ENCODE measurements at places on chromosomes 13 and 19.

DNA sequence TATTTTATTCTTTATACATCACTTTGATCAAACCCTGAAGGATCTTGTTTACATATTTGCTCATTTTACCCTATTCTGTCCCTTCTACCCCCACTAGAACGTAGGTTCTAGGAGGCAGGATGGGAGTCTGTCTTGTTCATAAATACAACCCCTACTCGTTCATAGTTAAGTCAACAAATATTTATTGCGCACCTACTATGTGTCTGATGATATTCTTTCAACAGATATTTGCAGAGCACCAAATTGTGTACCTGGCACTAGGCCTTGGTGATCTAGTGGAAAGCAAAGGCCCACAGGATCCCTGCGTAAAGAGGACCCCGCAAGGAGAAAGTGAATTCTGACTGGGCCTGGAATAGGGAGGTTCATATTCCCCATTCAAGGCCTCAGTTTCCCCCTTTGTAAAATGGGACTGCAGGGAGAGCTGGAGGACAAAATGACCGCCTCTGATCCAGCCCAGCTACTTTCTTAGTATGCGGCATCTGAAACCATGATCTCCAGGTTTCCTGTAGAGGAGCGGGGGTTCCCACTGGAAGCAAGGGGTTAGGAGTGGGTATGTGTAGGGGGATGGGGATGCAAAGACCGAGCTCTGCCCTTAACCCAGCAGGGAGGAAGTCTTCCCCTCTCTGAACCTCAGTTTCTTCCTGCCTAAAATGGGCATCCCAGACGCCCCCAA is 534 bp upstream of the GEMIN7 start:
- DNase-seq = no peak

- DNase-seq = peak; percentile 46
Measured at GRCh38 chr19:11699931-11700794, 38.6 kb downstream of the ZNF823 start.

DNA sequence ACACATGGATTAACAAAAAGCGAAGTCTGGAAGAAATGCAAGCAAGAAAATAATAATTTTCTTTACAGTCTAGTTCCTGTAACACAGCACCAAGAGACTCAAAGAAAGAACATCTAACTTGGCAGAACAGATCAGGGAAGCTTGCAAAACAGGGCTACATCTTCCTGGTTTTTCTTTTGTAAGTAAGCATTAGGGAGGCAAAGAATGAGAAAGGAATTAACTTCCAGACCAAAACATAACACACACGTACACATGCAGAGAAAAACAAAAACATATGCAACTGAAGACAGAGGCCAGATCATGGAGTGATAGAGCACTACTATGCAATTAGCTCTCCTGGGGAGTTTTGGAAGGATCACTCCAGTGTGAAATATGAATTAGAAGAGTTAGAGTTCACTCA is 120.5 kb downstream of the DIAPH3 start:
- DNase-seq = no peak

- no peak for DNase-seq
Measured at GRCh38 chr13:97256343-97256783, 34.2 kb downstream of the MBNL2 start.

GRCh38 chr13:63910511-63910910 is 2494.9 kb upstream of the PCDH20 start:
- DNase-seq = no peak

DNA sequence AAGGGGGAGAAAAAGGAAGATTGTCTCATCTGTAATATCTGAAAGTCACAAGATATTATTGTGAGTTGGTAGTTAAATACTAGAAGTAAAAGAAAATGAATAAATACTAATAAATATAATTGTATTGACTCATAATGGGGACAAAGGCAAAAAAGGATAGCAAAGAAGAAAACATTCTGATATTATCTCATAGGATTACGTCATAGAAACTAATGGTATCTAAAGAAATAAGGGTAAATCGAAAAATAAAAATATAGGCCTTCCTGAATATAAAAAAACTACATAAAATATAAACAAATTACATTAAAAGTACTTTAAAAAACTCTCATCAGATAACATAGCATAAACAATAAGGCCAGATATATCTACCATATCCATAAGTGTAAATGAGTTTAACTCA is 38.6 kb upstream of the TDRD3 start:
- DNase-seq = no peak

GRCh38 chr13:49996161-49996915 is 504 bp upstream of the TRIM13 start:
- peak; percentile 94 for DNase-seq

DNA sequence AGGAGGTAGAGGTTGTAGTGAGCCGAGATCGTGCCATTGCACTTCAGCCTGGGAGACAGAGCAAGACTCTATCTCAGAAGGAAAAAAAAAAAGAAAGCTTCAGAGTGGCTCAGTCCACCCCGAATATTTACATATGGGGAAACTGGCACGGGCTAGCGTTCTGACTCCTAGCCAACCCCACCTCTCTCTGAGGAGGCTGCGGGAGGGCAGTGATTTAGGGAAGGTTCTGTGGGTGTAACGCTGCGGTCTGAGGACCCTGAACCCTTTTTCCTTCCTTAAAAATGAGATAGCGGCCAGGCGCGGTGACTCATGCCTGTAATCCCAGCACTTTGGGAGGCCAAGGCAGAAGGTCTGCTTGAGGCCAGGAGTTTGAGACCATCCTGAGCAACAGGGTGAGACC is 5.0 kb downstream of the LRRC25 start:
- DNase-seq = peak; percentile 95

DNA sequence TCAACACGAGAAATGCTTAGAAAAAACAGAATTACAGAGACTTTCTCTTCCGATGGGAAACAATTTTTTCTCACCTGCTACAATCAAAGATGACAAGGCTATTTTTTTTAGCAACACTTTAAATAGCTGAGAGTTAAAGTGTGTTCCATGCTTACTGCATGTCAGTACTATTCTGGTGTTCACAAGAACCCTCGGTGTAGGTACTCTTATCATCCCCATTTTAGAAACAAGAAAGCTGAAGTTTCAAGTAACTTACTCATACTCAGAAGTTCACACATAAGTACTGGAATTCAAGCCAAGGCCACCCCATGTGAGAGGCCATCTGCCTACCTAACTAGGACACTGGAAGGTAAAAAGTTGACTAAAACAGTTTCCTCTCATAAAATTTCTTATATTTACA is 9.0 kb upstream of the TNFRSF19 start:
- DNase-seq = no peak

DNA sequence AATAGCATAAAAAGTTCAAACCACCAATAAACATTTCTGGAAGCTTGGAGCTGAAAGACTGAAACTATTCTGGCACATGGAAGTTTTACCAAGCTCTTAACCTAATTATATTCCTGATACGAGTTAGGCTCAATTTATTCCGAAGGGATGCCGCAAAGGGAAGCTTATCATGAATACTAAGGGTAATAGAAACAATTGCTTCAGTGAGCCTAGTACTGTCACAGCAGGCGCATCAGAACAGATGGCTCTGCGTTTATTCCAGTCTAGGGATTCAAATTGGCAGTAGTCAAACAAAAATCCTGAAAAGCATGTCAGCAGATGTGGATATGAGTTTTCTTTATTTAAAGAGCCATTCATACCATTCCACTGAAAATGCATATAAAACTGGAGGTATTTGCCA is 779.5 kb downstream of the GPC5 start:
- no peak for DNase-seq

- DNase-seq = no peak
Measured at GRCh38 chr19:52138983-52139251, 821 bp downstream of the ZNF616 start.

Measured in inflammatory macrophage (primary cell).